Activated naive CD4-positive, alpha-beta T cell treated with anti-CD3 and anti-CD28 coated beads for 36 hours (primary cell): ENCODE measurements at places on chromosomes 16 and 17.
A peak's percentile ranks its signal among the peaks of the same experiment; 100 is the strongest.

DNA sequence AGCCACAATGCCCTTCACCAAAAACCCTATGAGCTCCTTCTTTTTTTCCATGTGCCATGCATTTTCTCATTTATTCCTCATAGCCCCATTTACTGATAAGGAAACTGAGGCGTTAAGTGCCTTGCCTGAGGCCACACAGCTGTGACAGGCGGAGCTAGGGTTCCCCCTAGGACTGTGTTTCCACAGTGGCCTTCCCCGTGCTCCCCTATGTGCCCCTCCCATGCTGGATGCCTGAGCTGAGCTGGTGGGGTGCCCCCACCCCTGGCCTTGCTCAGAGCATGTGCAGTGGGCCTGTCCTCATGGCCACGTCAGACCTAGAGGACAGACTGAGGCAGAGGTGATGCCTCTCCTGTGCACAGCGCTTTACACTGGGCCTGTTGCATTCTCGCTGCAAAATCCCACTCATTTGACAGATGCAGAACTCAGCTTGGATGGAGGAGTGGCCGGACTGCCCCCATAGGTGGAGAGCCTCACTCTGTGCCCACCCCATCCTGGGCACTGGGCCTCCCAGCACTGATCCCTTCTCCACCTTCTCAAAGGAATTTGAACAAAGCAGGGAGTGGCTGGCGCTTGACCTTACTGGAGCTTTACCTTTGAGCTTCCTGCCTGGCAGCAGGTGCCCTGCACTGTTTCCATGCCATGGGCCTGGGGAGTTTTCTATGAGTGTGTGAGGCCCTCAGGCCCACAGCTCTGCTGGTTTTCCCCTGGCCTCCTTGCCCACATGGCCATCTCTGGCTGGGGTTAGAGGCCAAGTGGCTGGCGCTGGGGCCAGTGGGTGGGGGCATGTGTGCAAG, 2.6 kb downstream of the MAP2K3 start:
- DNase-seq, result peak; percentile 79

DNA sequence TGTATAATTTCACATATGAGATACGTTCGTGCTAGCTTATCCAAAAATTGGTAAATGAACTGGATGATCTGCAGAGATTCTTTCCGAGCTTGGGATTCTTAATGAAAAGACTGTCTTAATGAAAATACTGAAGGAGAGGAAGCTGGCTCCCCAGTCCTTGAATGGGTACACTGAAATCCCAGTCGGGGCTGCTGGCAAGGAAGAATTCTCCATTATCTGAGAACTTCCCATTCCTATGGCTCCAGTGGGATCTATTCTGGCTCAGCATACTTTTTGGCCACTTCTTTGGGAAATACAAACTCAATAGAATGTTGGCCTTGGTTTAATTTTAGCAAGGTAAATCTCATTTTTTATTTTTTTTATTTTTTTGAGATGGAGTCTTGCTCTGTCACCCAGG, 23.7 kb upstream of the SLC35B1 start:
- no peak for DNase-seq

DNA sequence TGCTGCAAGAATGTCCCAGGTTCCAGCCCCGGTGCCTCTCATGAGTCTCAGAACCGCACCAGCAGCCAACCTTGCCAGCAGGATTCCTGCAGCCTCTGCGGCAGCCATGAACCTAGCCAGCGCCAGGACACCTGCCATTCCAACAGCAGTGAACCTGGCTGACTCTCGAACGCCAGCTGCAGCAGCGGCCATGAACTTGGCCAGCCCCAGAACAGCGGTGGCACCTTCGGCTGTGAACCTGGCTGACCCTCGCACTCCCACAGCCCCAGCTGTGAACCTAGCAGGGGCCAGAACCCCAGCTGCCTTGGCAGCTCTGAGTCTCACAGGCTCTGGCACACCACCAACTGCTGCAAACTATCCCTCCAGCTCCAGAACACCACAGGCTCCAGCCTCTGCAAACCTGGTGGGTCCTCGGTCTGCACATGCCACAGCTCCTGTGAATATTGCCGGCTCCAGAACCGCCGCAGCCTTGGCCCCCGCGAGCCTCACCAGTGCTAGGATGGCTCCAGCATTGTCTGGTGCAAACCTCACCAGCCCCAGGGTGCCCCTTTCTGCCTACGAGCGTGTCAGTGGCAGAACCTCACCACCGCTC, 9.8 kb downstream of the ELOB start:
- no peak for DNase-seq

DNA sequence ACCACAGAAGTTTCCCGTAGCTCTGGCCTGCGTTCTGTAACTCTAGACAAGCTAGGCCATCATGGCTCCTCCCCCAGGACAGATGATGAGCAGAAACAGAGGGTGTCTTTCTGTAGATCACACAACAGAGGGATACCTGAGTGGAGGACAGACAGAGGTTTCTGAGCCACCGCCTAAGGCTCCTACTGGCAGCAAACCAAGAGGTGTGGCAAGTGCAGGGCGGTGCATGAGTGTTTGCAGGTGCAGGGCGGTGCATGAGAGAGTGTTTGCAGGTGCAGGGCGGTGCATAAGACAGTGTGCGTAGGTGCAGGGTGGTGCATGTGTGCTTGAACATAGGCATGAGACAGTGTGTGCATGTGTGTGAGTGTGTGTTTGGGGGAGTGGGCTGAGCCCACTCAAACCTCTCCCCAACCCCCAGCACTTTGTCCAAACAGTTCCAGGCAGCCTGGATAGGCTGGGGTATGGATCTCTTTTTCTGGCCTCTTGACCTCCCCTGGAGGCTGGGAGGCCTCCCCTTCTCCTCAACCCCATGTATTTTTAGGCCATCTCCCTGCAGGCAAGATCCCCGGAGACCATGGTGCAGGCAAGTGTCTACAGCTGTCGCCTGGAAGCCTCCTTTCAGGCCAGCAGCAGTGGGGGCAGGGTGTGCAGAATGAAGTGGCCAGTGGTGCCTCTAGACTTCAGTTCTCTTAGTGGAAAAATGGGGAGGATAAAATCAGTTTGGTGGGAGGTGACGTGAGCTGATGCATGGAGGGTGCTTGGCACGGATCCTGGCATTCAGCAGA, 53.4 kb upstream of the CBX4 start:
- no peak for DNase-seq

DNA sequence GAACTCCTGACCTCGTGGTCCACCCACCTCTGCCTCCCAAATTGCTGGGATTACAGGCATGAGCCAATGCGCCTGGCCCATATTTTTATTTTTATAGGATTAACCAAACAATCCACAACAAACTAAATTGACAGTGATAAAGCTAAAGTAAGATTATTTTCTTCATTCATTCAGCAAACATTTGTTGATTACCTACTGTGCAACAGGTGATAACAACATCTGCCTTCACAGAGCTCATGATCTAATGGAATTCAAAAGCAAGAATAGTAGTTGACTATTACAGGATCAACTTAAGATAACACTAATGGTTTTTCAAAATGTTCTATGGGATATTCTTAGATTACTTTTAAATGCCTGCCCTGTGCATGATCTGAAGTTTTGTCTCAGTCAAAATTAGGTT, 37.8 kb downstream of the NQO1 start:
- no peak for DNase-seq

DNA sequence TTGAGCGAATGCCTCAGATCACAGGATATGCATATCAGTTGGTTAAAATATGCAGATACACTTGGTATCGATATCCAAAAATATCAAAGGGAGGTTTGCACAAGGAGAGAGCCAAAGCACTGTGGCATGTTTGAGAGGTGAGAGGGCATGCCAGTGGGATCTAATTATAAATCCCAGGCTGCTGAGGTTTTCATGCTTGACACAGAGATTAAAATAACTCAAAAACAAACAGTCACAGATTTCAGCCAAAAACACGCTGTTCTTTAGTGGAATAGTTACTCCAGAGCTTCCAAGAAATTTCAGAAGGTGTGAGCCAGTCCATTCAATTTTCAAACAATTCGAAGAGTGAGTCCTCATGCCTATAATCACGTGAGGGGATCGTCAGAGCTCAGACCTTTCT, 477.9 kb downstream of the SOX9 start:
- no peak for DNase-seq

DNA sequence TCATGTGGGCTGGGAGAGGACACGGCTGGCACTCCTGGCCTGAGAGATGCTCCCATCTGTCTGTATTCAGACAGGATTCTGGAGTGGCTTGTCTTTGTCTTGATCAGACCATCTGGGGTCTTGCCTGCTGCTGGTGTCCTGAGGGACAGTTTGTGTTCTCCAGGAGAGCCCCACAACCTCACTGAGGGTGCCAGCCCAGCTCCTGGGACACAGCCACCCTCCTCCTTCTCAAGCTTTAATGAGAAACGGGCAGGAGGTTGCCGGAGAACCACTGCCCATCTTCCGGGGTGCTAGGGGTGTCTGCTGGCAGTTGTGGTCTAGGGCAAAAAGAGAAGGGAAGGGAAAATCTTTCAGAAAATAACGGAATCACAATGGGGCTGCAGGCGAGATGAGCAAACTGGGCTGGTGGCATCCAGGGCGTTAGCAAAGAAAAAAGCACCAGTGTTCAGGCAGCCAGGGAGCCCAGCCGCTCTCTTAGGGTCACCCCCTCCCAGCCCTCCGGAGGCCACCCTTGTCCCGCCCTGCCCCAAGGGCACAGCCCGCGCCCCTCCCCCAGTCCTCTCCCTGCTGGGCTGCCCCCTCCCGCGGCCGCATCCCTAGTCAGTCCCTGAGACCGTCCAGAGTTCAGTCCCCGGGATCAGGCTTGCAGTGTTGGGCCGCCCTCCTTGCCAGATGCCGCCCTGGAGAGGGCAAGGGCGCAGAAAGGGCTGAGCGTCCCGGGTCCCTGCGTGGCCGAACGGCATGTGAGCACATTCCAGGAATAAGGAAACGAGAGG, 824.7 kb downstream of the KCNJ18 start:
- DNase-seq, result no peak

GRCh38 chr17:29948448-29949215, 7.2 kb downstream of the EFCAB5 start:
- DNase-seq, result no peak

GRCh38 chr16:69276148-69277115, 34.7 kb upstream of the VPS4A start:
- no peak for DNase-seq

- no peak for DNase-seq
Measured at GRCh38 chr17:31155208-31155810, 60.5 kb downstream of the NF1 start.

DNA sequence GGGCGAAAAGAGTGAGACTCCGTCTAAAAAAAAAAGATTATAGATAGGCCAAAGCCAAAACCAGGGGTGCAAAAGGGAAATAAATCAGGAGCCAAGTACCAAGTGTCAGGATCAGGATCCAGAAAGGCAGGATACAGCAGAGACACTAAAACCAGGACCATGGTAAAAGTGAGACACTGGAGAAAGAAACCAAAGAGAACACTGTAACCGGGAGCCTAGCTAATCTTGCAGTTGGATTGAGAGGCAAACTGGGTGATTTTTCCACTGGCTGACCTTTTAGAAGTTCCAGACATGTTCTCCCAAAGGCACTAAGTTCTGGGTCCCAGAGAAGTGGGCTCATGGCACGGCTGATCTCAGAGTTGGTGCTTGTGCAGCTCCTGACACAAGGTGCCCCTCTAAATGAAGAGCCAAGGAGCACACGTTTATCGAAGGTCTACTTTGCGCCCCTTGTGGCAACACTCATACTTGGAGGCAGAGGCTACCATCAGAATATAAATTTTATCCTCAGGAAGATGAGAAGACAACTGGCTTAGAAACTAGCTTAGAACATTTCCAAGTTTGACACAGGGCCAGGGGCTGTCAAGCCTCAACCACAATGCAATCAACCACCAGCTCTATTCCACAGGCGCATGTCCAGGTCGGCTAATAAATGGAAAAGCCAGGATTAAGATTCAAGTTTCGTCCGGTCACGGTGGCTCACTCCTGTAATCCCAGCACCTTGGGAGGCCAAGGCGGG, 27.5 kb upstream of the HELZ start:
- no peak for DNase-seq

DNA sequence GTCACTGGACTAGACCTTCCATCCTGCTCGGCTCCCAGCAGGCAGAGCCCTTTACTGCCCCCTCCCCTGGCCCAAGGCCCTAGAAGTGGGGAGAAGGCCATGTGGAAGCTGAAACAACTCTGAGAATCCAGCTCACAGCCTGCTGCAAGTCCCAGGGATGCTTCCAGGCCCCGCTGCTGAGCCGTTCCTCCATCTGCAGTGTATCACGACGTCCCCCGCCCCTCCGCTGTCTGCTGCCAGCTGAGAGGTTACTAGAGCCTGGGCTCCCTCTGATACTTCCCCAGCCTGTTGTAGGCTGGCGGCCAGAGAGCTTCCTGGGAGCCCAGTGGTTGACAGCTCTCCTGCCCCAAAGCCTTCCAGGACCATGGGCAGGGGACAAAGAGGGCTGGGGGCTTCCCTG, 118.2 kb downstream of the MGAT5B start:
- DNase-seq, result no peak
